ENCODE measurements at places on chromosomes 13 and 19.

GRCh38 chr13:21344662-21345176, 114.4 kb downstream of the ZDHHC20 start:
- DNase-seq = no peak

- no peak for DNase-seq
Measured at GRCh38 chr13:110311443-110312338, 4.6 kb downstream of the COL4A2 start.

- DNase-seq = no peak
Measured at GRCh38 chr13:98749501-98749900, 3.0 kb downstream of the SLC15A1 start.

DNA sequence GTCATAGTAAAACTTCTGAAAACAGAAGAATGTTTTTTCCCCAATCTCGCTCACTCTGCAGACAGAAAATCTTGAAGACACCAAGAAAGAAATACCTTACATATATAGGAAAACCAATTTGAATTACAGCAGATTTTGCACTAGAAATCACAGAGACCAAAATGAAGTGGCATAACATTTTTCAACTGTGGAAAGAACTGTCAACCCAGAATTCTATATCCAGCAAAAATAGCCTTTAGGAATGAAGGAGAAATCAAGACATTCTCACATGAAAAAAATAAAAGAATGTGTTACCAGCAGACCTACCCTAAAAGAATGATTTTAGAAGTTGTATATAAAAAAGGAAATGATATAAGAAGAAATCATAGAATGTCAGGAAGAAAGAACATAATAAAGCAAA, 28.7 kb downstream of the CCDC122 start:
- no peak for DNase-seq

DNA sequence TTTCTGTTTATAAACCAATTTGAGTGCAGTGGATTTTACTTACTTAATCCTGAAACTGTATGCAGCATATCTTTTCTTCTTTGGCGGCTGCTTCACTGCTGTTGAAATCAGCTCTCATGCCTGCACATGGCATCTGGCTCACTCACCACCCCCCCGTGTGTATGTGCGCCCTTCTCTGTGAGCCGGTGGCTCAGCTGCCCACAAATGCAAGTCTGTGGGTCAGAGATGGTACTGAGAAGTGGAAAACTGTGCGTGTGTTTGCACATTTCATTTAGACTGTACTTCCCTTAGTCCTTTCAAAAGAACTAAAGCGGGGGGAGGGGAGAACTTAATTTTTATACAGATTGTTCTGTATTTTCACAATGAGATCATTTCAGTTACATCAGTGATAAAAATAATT, 307.6 kb downstream of the SHISA2 start:
- DNase-seq = no peak

- no peak for DNase-seq
Measured at GRCh38 chr13:47114030-47114429, 217.2 kb upstream of the HTR2A start.

Data from T follicular helper cell (primary cell).